Stimulated activated CD4-positive, alpha-beta T cell treated with anti-CD3 and anti-CD28 coated beads, Interleukin-15, amount 100 ng/mL, for 1 hour (primary cell): ENCODE measurements at places on chromosomes 6 and 20.

DNA sequence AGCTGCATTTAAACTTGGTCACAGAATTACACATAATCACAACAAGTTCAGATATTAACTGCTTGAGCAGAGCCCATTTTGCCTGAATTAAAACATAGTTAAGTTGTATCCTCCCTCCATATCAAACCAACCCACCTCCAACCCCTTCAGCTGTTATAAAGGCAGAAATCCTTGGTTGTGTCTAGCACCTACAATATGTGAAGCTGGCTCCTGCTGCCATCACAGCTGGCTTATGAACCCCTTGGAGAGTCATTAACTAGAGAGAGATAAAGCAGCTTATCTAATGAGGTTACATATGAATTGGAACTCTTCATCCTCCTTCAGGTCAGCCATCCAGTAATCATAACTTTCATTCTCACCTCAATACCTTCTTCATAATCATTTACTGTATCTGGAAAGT, 101.8 kb downstream of the EPHA7 start:
- DNase-seq = no peak

GRCh38 chr6:56620229-56620868, 22.3 kb downstream of the DST start:
- DNase-seq = no peak

DNA sequence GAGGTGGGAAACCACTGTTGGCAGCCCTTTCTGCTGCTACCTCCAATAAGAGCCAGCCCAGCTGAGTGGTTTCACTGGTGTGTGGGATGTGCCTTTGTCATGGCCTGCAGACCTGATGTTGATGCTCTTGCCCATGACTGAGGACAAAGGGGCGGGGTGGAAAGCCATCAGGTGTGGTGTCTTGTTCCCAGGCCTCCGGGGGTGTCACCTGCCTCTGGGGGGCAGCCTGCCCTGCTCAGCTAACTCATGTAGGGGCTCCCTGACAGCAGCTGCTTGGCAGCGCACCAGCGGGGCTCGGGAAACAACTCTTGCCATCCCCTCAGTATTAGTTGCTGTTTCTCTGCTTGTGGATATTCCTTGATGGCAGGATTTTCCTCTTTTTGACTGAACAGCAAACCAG, 91.3 kb downstream of the LYRM2 start:
- no peak for DNase-seq

DNA sequence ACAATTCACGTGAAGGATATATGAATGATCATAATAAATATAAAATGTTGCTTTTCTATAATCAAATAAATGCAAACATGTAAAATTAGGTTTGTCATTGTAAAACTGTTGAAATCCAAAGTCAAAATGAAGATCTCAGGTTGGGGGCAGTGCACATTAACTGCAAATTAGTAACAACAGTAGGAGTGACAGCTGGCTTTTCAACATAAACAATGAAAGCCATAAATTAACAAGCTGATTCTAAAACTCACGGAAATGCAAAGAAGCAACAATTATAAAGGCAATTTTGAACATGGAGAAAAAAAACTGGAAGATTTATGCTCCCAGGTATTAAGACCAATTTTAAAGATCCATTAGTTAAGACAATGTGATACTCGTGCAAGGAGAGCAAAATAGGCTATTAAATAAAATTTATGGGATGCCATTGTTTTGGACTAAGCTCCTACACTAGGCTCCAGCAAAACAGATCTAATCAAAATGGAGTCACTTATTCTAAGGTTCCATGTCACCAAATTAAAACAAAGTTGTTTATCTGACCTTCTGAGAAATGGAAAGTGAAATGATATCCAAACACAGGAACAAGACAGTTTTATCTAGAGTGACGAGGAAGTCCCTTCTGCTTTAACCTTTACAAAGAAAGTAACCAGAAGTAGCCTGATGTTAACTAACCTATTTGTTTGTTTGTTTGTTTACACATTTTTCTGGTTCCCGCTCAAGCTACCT, 770.8 kb downstream of the EPHA7 start:
- no peak for DNase-seq

- no peak for DNase-seq
Observed at GRCh38 chr6:15615802-15616201, 47.0 kb downstream of the DTNBP1 start.

- DNase-seq = no peak
Observed at GRCh38 chr6:108587258-108588059, 26.7 kb downstream of the FOXO3 start.
